Stimulated activated CD8-positive, alpha-beta memory T cell treated with anti-CD3 and anti-CD28 coated beads, Interleukin-2, amount 100 ng/mL, for 1 hour (primary cell): ENCODE measurements at places on chromosomes 16 and 17.

DNA sequence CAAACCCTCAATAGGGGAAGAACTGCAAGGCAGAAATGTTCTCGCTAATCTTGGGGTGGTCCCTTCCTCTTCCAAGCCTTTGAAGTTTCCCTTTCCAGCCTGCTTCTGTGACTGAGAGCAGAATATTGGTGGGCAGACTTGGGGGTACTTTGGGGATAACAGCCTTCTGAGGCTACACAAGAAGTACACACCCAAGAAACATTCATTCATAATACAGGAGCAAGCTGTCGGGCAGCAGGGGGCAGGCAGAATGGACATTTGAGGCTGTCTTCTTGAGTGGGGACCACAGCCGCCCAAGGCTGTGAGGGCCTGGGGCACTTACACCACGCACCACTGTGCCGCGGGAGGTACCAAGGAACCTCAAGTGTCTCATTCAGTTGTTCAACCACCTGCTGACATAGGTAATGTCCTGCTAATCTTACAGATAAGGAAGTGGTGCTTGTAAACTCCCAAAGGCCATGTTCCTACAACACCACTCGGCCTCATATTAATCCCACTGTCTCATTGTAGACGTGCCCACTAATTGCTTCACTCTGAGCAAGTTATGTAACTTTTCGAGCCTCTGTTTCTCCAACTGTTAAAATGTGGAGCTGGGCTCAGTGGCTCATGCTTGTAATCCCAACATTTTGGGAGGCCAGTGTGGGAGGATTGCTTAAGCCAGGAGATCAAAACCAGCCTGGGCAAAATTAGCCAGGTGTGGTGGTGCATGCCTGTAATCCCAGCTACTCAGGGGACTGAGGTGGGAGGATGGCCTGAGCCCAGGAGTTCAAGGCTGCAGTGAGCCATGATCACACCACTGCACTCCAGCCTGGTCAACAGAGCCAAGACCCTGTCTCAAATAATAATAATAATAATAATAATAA lies 2.5 kb upstream of the MRPS23 start:
- no peak for DNase-seq

DNA sequence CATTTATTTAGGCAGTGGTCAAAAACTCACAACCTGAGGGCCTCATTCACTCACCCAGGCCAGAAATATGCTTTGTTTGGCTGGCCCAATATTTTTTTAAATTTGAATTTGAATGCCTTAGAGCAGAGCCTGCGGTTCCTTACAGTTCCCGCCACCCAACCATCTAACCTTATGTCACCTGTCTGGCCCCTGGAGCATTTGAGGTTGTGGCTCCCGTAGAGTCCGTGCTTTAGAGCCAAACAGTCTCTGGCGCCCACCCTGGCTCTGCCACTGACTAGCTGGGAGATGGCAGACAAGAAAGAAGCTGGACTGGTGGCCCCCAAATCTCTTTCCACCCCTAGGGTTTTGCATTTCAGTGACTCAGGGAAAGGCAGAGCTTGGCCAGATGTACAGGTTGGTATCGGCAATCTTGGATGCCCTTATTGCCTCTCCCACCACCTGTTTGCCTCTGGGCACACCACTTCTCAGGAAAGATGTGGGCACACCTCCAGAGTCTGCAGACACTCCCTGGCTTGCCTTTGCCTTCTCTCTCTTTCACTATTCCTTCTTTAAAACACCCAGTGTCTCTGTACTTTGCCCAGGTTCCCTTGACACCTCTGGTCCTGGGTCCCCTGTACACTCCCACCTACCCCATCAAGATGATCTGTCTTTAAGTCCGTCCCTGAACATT lies 1.9 kb upstream of the MAP3K14 start:
- DNase-seq = no peak

DNA sequence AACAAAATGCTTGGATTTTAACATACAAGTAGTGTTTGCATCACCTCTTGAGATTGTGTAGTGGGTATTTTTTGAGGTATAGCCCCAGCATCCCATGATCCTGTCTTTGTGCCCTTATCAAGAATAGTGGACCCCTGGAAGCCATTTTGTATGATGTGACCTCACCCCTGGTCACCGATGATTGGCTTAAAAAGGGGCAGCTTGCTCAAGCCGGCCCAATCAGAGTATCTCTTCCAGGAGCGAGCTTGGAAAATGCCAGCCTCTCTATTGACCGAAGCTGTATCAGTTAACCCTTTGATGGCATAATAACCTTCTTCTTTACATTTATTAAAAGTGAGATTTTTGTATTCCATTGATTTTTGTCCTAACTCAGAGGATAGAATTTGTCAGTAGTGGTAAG lies 55.5 kb upstream of the FAM20A start:
- no peak for DNase-seq

GRCh38 chr16:26396511-26397235 lies 670.1 kb upstream of the C16orf82 start:
- DNase-seq = no peak

DNA sequence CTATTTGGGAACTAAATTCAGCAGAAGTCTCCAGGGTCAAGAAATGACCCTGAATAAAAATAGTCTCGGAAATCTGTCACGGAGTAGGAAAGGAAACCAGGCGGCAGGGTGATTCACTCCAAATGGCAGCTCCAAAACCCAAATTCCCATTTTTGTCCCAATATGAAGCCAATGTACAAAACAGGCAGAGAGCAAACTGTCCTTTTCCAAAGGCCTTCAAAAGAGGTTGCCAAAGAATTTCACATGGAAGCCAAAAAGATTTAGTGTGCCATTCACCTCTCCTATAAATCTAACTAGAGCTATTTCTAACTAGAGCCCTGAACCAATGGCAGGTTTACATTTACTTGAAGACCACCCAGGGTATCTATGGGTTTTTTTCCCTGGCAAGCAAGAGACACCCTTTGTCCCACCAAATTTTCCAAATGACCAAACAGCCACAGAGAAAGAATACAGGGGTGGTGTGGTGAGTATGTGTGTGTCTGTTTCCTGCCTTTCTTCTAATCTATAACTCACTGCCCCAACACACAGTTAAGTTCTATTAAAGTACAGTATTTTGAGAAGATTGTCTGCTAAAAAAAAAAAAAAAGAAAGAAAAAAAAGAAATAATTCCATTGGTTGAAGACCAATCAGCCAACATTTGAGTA lies 6.8 kb downstream of the MYO1D start:
- DNase-seq = no peak

GRCh38 chr17:4172356-4172755 lies 29.4 kb downstream of the CYB5D2 start:
- no peak for DNase-seq
